ENCODE measurements at places on chromosomes 6 and 20.

- DNase-seq = no peak
Measured at GRCh38 chr6:158371261-158371660, 59.0 kb downstream of the TULP4 start.

DNA sequence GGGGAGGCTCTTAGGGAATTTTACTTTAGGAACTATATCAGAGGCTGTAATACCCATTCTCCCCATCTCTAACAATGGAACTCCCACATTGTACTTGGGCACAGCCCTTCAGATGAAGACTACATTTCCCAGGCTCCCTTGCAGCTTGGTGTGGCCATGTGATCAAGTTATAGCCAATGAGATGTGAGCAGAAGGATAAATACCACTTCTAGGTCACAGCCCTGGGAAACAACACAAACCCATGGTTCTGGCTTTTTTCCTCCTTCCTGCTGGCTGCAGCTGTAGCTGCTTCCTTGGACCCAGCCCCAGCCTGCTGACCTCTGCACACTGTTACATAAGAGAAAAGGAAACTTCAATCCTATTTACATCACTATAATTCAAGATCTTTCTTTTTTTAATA lies 445.9 kb upstream of the JARID2 start:
- DNase-seq = no peak

- DNase-seq = no peak
Measured at GRCh38 chr6:24408719-24409410, 6.1 kb downstream of the MRS2 start.

DNA sequence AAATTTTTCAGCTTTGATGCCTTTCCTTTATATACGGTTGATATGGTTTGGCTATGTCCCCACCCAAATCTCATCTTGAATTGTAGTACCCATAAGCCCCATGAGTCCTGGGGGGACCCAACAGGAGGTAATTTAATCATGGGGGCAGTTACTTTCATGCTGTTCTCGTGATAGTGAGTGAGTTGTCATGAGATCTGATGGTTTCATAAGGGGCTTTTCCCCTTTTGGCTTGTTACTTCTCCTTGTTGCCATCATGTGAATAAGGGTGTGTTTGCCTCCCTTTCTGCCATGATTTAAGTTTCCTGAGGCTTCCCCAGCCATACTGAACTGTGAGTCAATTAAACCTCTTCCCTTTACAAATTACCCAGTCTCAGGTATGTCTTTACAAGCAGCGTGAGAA lies 66.8 kb downstream of the ARHGAP18 start:
- no peak for DNase-seq

- peak; percentile 83 for DNase-seq
Measured at GRCh38 chr6:69866770-69867638, 648 bp downstream of the COL19A1 start.

- DNase-seq = no peak
Measured at GRCh38 chr6:118507636-118508035, 40.5 kb upstream of the PLN start.

DNA sequence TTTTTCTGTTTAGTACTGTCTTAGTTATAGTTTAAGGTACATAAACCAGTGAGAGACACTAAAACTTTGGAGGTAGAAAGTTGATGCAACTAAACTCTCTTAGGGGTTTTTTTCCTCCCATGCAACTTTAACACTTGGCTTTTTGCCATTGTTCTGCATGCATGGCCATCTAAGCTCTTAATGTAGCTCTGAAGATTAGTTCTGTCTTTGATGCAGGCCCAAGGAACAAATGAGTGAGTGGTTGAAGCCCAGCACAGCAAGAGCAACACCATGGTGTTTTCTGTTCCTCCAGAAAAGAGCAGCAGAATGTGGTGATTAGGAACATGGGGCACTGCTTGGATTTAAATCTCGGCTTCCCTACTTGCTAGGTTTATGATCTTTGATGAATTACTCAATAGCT lies 89.3 kb downstream of the L3MBTL3 start:
- DNase-seq = no peak

DNA sequence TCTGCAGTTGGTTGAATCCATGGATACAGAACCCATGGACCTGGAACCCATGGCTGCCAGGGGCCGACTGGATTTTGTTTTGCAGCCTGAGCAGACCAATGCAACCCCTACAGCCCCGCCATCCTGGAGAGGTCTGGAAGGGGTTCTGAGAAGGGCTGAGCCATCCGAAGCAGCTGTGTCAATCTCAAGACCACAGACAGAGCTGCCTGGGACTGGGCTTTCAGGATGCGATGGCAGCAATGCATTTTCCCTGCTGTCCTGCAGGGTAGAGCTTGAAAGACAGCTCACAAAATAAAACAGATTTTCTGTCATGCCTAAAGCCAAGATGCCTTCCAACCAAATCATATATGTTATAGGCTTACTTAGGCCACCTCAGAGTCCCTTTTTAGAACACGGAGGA lies 125.8 kb upstream of the NXT1 start:
- no peak for DNase-seq

DNA sequence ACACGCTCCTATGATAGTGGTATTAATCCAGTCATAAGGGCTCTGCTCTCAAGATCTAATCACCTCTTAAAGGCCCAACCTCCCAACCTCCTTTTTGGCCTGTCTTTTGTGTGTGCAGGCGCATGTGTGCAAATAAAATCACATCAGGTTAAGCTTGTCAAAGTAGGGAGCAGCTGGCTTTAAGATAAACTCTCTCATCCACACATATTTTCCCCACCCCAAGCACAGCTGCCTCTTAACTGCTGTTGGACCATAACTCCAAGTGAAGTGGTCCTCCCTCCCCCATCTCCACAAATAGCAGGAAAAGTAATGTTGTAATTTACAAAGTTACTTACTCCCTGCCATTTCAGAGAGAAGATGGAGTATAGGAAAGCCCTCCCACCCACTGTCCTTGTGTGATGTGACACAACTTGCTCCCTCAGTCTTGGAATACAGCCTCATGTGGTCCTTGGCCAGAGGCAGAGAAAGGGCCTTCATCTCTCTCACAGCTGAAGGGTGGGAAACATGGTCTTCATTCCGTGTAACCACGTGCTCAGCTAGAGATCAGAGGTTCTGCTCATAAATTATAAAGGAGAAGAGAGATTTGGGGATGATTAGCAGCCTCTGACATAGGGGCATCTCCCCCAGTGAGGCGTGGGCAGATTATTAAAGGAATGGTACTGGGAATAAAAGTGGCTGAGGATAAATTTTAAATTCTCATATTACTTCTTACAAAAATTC lies 74.8 kb upstream of the TPD52L1 start:
- DNase-seq = no peak

- DNase-seq = peak; percentile 80
Measured at GRCh38 chr6:16760516-16761470, at the start of gene ATXN1. Gene ATXN1, minus strand, starts transcription at chr6:16761460.

- DNase-seq = no peak
Measured at GRCh38 chr6:110944681-110945151, 13.8 kb upstream of the GTF3C6 start.

DNA sequence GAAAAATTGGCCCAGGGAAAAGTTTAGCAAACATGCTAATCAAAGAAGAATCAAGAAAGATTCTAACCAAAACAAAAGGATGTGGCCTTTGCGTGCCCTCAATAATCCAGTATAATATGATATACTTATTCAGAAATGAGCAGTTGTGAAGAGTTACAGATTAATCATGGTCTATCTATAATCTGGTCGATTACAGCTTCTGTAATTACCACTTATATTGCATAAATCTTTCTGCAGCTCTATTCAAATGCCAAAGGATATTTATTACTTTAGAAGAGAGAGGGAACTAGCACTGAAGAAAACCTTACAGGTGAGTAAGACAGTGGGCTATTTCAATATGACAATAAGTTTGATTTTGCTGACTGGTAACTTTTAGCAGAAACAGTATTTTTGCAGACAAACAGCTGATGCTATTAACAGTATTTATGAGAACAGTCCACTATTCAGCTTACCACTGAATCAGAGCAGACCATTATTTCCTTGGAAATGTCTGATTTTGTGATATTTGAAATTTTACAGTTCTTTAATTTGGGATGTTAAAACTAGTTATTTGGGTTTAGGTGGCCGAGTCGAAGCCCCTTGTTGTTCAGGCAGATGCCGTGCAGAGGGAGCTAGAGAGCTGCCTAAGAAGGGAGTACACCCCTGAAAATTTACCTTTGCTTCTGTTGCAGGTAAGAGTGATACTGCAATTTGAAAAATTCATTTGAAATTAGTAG lies 92.2 kb downstream of the CEP57L1 start:
- DNase-seq = no peak

DNA sequence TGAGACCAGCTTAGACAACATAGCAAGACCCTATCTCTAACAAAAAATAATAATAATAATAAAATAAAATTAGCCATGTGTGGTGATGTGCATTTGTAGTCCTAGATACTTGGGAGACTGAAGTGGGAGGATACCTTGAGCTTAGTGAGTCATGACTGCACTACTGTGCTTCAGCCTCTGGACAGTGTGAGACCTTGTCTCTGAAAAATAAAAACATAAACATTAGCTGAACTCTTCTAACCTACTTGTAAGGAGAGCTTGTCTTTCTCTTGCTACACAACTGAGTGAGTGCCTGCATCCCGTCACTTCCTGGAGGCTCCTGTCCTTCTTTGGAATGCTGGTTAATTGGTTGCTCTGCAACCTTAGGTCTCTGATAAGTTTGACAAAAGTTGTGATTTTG lies 5.1 kb upstream of the DBNDD2 start:
- no peak for DNase-seq

GRCh38 chr20:21258411-21258810 lies 44.7 kb upstream of the XRN2 start:
- no peak for DNase-seq

GRCh38 chr6:25717866-25718740 lies 36.4 kb upstream of the SLC17A4 start:
- DNase-seq = no peak

- no peak for DNase-seq
Measured at GRCh38 chr6:157605484-157605883, 217.6 kb upstream of the SNX9 start.

DNA sequence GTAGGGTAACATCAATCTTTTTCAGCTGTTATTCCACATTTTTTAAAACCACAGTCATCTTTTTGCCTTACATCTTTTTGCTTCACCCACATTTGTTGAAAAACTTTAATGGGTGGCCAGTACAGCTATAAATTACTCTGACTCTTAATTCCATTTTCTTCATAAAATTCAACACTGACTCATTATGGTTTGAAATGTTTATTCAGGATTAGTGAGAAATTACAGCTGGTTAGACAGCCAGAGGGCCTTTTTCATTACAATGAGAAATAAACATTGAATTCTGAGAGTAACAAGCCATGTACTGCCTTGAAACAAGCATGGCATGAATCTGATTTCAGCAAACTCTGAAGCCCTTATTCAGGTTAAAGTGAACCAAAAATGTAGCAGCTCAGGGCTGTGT lies 19.5 kb downstream of the NDUFAF4 start:
- DNase-seq = no peak

DNA sequence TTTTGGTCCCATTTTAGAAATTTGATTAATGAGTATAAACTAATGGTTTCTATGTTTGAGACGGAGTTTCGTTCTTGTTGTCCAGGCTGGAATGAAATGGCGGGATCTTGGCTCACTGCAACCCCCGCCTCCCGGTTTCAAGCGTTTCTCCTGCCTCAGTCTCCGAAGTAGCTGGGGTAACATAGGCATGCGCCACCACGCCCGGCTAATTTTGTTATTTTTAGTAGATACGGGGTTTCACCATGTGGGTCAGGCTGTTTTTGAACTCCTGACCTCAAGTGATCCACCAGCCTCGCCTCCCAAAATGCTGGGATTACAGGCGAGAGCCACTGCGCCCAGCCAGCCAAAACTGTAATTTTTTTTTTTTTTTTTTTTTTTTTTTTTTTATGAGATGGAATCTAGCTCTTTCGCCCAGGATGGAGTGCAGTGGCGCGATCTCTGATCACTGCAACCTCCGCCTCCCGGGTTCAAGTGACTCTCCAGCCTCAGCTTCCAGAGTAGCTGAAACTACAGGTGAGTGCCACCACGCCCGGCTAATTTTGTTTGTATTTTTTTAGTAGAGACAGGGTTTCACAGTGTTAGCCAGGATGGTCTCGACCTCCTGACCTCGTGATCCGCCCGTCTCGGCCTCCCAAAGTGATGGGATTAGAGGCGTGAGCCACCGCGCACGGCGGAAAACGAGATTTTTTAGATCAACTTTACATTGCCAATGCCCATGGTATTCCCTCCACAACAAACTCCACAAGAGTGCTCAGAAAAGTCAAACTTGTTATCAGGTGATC lies 127.8 kb downstream of the HFE start:
- DNase-seq = no peak

DNA sequence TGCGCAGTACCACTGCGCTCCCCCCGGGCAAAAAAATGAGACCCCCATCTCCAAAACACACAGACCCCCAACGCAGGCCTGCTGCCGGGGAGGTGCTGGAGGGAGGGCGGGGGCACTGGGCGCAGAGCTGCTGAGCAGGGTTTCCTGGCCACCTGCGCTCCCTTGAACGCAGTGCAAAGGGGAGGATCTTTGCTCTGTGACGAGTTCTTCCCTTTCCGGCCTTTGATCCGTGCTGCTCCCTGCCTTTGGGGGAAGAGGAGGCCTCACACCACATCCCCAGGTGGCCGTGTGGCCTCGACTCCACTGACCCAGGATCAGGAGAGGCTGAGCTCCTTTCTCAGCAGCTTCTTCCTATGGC lies 8.9 kb upstream of the COL20A1 start:
- no peak for DNase-seq

- DNase-seq = no peak
Measured at GRCh38 chr20:38759106-38759505, 10.8 kb downstream of the ACTR5 start.

GRCh38 chr20:40525351-40525750 lies 163.7 kb downstream of the MAFB start:
- DNase-seq = no peak

GRCh38 chr6:42779521-42779920 lies 2.3 kb upstream of the BICRAL start:
- DNase-seq = no peak

GRCh38 chr6:109382576-109383437 lies 540 bp upstream of the CD164 start:
- DNase-seq = peak; percentile 95

DNA sequence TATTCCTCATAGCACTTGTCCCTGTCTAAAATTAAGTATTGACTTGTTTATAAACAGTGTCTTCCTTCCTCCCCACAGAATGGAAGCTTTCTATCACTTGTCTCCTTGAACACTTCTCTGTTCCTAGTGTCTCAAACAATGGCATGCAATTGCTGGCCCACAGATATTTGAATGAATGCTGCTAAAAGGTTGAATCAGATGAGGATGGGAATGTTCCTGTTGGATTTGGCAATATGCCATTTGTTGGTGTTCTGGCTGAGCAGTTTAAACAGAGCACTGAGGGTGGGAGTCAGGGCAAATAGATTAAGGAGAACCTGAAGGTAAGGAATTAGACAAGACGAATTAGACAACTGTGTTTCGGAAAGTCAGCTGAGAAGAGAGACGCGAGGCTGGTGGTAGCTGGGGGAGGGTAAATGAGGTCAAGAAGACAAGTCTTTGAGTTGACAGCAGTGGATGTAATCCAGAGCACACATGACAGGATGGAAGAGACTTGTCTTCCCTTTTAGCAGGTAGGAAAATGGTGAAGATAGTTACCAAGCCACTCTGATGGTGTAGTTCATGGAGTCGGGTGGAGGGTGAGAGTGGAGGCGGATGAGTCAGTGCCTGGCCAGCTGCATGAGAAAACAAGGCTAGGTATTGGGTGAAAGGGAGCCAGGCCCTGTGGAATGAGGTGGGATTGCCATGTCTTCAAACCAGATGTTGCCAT lies 58.3 kb upstream of the GNRH2 start:
- DNase-seq = no peak

All from ecto neural progenitor cell (in vitro differentiated cells).